ENCODE measurements at places on chromosomes 11 and 22.

DNA sequence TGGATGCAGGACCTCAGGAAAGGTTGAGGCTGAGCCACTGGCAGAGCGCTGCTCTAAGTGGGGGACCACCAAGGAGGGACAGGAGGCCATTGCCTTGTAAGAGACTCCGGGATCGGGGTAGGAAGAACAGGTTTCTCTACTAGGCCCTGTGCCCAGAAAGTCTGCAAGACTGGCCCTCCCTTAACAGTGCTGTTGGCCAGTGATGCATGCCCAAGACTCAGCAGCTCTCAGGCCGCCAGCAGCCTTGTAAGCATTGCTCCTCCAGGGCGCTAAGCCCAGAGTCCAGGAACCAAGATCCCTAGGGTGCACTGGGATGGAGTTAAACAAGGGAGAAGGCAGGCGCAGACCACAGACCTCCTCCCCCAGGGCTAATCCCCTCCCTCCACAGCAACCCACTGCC, 39.3 kb upstream of the PANX1 start:
- H3K27me3 ChIP-seq, result peaks cover 1% of the 10 kb centered on the region
- no peak overlapping the region for H3K27ac ChIP-seq
- no peak for DNase-seq
- no peaks in the 10 kb centered on the region for H3K36me3 ChIP-seq
- H3K4me3 ChIP-seq, result no peak overlapping the region
- no peaks in the 10 kb centered on the region for H3K4me1 ChIP-seq

- no peaks in the 10 kb centered on the region for H3K27me3 ChIP-seq
- DNase-seq, result no peak
- H3K27ac ChIP-seq, result no peak overlapping the region
- H3K36me3 ChIP-seq, result peaks cover 11% of the 10 kb centered on the region
- H3K4me3 ChIP-seq, result no peak overlapping the region
Measured at GRCh38 chr11:96329419-96329818, 13.6 kb downstream of the MAML2 start.

DNA sequence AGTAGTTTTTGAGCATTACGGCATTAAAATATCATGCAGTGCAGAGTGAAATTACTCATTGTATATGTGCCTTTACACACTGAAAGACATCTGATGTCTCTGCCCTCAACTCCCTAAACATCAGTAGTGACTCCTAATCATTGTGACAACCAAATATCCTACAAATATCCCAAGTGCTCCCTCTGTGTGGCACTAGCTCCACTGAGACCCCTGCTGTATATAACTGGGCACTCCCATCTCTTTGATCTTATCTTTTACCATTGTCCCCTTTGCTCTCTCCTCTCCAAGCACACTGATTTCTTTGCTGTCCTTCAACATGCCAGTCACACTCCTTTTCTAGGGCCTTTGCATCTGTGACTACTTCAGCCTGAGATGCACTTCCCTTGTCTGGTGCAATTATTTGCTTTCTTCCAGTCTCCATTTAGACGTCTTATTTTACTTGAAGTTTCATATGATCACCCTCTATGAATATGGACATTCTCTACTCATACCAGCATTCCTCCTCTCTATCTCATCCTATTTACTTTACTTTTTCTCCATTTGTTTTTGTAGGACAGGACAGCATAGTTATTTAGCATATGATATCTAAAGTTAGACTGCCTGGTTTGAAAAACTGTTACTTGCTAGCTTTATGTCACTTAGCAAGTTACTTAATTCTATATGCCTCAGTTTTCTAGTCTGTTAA, 2.4 kb downstream of the SLC5A12 start:
- H3K4me3 ChIP-seq, result no peak overlapping the region
- DNase-seq, result no peak
- no peaks in the 10 kb centered on the region for H3K36me3 ChIP-seq
- no peaks in the 10 kb centered on the region for H3K27me3 ChIP-seq
- H3K27ac ChIP-seq, result no peak overlapping the region

DNA sequence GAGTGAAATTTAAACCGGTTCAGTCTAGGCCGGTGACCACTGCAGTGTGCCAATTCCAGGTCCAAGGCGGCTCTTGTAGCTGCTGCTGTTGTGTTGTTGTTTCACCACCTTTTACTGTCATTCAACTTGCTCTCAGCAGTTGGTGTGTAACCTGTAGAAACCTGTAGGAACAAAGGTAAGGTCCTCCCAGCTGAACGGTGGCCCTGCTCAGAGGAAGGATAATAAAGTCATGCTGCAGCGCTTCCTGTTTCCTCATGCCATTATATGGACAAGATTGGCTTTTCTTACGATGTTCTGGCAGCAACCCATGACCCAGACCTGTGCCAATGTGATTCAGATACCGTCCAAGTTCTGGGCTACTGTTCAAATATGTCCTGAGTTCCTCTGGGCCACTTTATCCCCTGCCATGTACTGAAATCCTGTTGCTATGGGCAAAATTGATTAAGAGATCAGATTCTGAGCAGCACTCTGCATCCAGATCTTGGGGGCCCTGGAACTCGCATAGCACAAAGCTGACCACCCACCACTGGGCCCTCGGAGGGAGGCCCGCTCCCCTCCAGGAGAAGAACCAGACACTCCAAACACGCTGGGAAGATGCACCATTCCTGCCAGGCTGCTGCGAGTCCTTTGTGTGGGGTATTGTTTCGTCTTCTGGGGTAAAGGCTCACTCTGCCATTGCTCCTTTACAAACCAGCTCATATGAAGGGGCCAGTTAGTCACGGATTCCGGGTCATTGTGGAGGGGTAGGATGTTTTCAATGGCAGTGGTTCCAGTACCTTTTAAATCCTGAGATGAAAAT, 13.2 kb downstream of the FAM181B start:
- no peak overlapping the region for H3K27ac ChIP-seq
- H3K36me3 ChIP-seq, result no peaks in the 10 kb centered on the region
- H3K27me3 ChIP-seq, result peaks cover 4% of the 10 kb centered on the region
- H3K4me1 ChIP-seq, result peaks cover 2% of the 10 kb centered on the region

DNA sequence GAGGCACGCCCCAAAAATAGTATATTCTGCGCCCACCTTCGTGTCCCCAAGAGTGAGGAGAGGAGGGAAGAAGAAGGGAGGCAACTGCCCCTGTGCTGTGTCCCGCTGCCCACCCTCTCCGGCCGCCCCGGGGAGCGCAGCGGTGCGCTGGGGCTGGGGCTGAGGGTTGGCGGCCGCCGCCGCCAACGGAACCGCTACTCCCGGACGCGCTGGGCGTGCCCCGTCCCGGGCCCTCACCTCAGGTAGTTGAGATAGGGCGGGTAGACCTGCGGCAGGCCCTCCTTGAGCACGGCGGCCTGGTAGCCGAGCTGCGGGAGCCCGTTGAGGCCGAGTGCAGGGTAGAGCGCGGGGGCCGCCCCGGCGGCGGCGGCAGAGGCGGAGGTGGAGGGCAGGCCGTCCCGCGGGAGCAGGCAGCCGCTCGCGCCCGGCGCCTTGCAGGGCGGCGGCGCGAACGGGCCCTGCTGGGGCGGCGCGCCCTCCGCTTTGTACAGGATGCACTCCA, 2.4 kb downstream of the PGR start:
- no peak overlapping the region for H3K27ac ChIP-seq
- H3K27me3 ChIP-seq, result peaks cover 18% of the 10 kb centered on the region
- DNase-seq, result peak; percentile 24
- peaks cover 5% of the 10 kb centered on the region for H3K4me1 ChIP-seq
- peak overlapping the region; percentile 86 for H3K4me3 ChIP-seq

DNA sequence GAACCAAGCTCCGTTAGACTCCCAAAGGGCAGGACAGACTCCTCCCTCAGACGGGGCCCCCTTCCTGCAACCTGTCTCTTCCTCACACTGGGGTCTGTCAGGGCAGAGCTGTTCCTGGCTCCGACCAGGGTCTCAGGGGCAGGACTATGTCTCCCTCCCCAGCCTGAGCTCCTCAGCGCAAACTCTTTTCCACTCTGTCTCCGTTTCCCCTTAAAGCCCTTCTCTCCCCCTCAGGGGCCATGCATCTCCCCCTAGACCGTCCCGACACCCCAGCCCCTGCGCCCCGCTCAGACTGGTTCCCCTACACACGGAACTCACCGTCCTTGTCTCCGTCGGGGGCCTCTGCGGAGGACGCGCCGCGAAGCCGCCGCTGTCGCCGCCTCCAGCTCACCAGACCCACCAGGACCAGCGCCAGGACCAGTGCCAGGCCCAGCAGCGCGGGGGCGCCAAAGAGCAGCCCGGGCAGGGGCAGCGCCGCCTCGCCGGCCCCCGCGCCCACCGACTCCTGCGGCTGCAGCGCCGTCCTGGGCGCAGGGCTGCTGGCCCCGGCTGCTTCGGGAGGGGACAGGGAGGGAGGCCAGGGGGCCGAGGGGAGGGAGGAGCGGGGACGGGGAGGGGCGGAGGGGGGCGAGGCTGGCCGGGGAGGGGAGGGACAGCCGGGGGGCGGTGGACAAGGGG, 684 bp downstream of the TNFRSF13C start:
- peak; percentile 91 for DNase-seq
- peak overlapping the region; percentile 100 for H3K4me3 ChIP-seq
- peaks cover 47% of the 10 kb centered on the region for H3K4me1 ChIP-seq

DNA sequence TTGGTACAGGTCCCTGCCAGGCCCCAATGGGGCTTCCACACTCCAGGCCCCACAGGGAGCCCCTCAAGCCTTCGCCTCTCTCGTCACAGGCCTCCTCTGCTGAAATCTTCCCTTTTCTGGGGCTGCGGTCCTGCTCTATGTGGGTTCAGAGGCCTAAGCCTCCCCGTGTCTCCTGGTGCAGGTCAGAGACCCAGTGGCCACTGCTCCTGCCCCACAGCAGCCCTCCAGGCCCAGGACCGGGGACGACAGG, 5.9 kb upstream of the IFITM3 start:
- no peak for DNase-seq
- H3K27me3 ChIP-seq, result no peaks in the 10 kb centered on the region
- peak overlapping the region; percentile 62 for H3K4me3 ChIP-seq
- H3K36me3 ChIP-seq, result no peaks in the 10 kb centered on the region
- peaks cover 29% of the 10 kb centered on the region for H3K4me1 ChIP-seq

DNA sequence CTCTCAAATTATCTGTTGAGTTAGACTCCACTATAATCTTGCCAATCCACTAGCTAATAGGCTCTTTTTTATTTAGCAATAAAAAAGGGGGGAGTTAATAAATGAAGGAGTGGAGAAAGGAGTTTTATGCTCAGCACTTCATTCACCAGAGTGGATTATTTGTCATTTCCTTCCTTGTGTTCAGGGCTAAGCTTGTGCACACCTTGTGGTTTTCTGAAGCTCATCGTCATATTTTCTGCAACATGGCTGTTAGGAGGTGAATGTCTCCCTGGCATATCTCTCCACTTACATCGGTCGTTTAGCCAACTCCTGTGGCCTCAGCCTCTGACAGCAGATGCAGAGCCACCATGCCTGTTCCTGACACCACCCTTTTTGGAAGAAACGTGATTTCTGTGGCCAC, 83.9 kb upstream of the MTNR1B start:
- no peaks in the 10 kb centered on the region for H3K4me1 ChIP-seq
- DNase-seq, result no peak
- H3K27me3 ChIP-seq, result no peaks in the 10 kb centered on the region

GRCh38 chr11:122632181-122632824, 23.2 kb upstream of the UBASH3B start:
- H3K4me1 ChIP-seq, result peaks cover 4% of the 10 kb centered on the region
- no peak overlapping the region for H3K27ac ChIP-seq

- no peaks in the 10 kb centered on the region for H3K27me3 ChIP-seq
- peaks cover 25% of the 10 kb centered on the region for H3K4me1 ChIP-seq
- no peak for DNase-seq
- H3K36me3 ChIP-seq, result peaks cover 33% of the 10 kb centered on the region
Measured at GRCh38 chr22:26707581-26707980, 50.2 kb downstream of the MIAT start.

DNA sequence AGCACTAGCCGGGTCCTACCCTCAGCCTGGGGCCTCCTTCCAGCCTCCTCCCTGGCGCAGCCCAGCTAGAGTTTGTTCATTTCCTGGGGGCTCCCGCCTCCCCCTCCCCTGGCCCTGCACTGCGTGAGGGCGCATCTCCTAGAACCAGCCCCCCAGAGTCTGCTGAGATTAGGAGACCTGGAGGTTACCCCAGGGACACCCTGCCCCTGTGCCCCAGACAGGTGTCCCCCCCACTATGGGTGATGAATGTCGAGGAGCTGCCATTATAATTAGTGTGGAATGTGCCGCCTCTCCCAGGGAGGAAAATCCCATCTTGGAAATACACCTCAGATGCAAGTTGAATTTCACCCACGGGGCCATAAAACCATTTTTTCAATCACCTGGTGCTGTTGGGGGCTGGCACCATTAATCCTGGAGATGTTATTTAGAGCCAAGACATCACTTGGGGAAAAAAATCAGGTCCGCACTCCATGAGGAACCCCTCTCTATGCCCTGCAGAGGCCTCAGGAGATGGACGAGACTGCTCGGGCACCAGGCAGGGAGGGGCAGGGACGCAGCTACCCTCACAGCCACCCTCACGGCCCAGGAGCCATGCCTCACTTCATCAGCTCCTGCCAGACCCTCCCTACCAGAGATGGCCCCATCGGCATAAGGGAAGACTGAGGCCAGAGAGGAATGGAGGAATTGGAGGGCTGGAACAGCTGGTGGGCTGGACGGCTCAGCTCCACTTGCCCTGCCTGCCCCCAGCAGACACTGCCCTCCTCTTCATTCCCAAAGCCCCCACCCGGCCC, 197.5 kb downstream of the IGLL1 start:
- DNase-seq, result no peak
- no peak overlapping the region for H3K27ac ChIP-seq
- H3K36me3 ChIP-seq, result no peaks in the 10 kb centered on the region
- H3K27me3 ChIP-seq, result peaks cover 14% of the 10 kb centered on the region
- H3K4me3 ChIP-seq, result no peak overlapping the region
- H3K4me1 ChIP-seq, result peaks cover 3% of the 10 kb centered on the region

DNA sequence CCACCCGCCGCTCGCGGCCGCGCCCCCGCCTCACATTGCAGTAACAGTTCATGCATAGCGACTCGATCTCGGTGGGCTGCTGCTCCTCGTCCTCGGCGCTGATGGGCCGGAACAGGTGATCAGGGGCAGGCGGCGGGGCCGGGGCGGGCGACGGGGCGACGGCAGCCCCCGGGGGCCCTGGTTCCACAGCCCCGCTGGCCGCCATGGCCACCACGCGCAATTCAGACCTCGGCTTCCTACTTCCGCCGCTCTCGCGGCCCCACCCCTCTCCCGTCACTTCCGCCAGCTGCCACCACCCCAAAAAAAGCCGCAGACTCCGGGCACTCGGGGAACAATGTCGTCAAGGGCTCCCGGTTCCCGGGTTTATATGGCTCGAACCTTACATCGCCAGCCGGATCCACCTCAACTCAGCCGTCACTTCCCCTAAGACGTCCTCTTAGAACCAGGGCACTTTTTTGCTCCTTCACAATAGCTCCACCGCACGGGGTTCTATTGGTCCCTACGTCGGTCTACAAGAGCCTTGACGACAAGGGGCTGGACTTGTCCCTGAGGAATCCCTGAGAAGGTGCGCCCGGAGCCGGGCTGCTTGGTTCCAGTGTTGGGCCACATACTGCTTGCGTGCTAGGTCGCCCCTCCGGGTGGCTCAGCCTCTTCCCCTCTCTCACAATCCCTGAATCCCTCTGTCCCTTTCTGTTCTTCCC, at the start of gene ZPR1:
Gene ZPR1, minus strand, starts transcription at position 238 of the 701 bp plus-strand sequence. Its CDS starts 33 bp downstream, at position 205.
- peak within 1 kb of the TSS; percentile 89 for H3K27ac ChIP-seq
- peaks cover 17% of the 10 kb centered on the region for H3K4me1 ChIP-seq
- DNase-seq, result peak; percentile 75
- peaks cover 16% of the 10 kb centered on the region for H3K36me3 ChIP-seq

- H3K27me3 ChIP-seq, result no peaks in the 10 kb centered on the region
- H3K4me1 ChIP-seq, result peaks cover 26% of the 10 kb centered on the region
Measured at GRCh38 chr11:65180877-65181568, 705 bp upstream of the CAPN1 start.
